ENCODE measurements at places on chromosomes 6 and 20. TPM values are rescaled to one million over a fixed set of nuclear protein-coding genes. Genes with fewer than 3 reads are reported as not detected.

- no peak for DNase-seq
- H3K4me1 ChIP-seq: no peaks in the 10 kb centered on the region
- no peak overlapping the region for H3K4me3 ChIP-seq
Measured at GRCh38 chr6:128465368-128466343, 54.7 kb downstream of the PTPRK start.

GRCh38 chr20:60986506-60987156, 265.4 kb upstream of the CDH4 start:
- DNase-seq: no peak
- no peaks in the 10 kb centered on the region for H3K36me3 ChIP-seq
- no peaks in the 10 kb centered on the region for H3K4me1 ChIP-seq

Gene TGM2
- total RNA-seq: 6.6 TPM

Gene NUP153
- total RNA-seq: 38.6 TPM

DNA sequence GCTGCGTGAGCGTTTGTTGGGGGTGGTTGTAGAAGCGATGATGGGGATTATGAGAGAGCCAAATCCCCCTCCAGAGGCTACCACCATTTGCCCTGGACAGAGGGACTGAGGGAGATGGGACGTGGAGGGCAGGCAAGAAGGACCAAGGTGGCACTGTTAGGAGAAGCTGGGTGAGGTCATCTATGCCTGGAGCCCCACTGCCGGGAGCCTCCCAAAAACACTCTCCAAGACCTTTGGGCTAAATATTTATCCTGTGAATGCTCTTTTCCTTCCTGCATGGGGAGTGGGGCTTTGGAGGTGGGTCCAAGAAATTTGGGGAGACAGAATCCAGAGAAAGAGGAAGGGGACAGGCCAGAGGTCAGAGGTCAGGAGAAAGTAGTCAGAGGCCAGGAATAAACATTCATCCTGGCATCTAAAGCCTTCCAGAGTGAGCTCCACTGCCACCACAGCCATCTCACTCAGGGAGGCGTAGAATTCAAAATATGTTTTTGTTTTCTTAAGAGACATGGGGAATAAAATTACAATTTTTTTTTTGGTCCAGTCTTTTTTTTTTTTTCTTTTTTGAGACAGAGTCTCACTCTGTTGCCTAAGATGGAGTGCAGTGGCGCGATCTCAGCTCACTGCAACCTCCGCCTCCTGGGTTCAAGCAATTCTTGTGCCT, 17.8 kb upstream of the PTGIS start:
- no peak for DNase-seq
- H3K27ac ChIP-seq: peak overlapping the region; percentile 49
- H3K27me3 ChIP-seq: peaks cover 3% of the 10 kb centered on the region
- H3K4me1 ChIP-seq: peaks cover 19% of the 10 kb centered on the region

DNA sequence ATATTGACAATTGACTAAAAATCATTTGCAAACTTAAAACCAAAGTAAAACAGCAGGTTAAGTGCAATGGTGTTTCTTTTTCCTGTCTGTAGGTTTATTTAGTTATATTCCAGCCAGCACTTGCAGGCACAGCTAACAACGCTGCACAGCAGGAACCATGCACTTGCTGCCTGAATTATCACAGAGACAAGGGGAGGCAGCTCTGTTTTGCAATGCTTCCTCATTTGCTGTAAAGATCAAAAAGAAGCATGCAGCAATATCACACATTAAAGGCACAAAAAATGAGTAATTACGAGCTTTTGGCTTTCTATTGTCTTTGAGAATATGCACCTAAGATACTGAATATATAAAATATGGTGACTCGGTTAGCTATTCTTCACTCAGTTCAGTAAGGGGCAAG, 241.9 kb downstream of the EPHA7 start:
- no peaks in the 10 kb centered on the region for H3K36me3 ChIP-seq
- H3K27ac ChIP-seq: no peak overlapping the region
- no peak overlapping the region for H3K4me3 ChIP-seq
- DNase-seq: no peak

Gene OOEP
- not detected for total RNA-seq
